Activated T-cell treated with anti-CD3 and anti-CD28 coated beads for 4 hours (primary cell): ENCODE measurements at places on chromosomes 16 and 17.

- DNase-seq: no peak
Measured at GRCh38 chr16:2991566-2992261, 11.5 kb upstream of the PKMYT1 start.

DNA sequence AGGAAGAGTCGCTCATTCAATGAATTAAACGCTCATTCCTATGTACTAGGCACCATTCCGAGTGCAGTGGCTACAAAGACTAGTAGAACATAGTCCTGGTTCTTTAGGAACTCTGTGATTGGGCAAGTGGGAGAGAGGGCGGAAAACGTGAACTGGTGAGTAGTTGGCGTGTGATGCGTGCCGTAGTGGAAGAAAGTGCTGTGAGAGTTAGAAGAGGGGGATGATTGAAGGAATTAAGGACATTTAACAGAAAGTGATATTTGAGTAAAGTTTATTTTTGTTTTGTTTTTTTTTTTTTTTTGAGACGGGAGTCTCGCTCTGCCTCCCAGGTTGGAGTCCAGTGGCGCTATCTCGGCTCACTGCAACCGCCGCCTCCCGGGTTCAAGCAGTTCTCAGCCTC, 7.9 kb upstream of the SLFN14 start:
- peak; percentile 33 for DNase-seq

GRCh38 chr16:87764600-87765472, 950 bp downstream of the KLHDC4 start:
- DNase-seq: no peak

GRCh38 chr16:56950455-56950854, 11.3 kb upstream of the CETP start:
- DNase-seq: no peak

- DNase-seq: no peak
Measured at GRCh38 chr17:75876938-75877751, 1.2 kb downstream of the TRIM47 start.

GRCh38 chr16:69301187-69301586, 10.0 kb upstream of the VPS4A start:
- DNase-seq: no peak

- DNase-seq: no peak
Measured at GRCh38 chr17:74779948-74780400, 3.8 kb upstream of the NAT9 start.

GRCh38 chr17:74603037-74603635, 11.1 kb upstream of the CD300LD start:
- no peak for DNase-seq

DNA sequence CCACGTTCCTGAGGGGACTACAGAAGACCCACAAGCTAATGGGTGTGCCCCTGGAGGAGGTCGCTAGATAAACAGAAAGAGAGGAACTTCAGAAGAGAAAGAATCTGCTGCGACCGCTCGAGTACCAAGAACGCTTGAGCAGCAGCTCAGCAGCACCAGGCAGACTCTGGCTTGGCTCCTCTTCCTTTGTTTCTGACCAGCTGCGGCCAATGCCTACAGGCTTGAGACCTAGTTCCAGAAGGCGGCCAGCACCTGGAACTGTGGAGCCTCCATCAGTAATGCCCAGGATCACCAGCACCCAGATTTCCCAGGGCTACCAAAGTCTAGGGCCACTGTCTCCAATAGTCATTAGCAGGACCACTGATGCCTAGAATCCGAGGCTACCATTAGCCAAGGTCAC, 26.0 kb upstream of the GOSR2 start:
- DNase-seq: no peak

DNA sequence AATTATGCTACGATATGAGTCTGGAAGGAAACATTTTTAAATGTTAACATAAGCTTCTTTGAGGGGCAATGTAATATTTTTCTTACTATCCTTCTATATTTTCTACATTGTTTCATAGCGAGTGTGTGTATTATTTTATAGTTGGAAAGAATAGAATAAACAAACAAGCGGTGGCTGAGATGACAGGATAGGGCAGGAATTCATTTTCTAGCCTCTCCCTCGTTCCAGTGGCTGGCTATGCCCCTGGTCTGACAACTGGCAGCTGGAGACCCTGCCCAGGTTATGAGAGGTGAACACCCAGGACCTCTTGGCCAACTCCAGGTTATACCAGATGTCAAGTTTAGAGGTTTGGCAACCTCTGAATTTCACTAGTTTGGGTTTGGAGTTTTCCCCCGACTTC, 14.5 kb upstream of the TNRC6C start:
- DNase-seq: no peak

- no peak for DNase-seq
Measured at GRCh38 chr16:21116148-21116693, 34.4 kb downstream of the DNAH3 start.

DNA sequence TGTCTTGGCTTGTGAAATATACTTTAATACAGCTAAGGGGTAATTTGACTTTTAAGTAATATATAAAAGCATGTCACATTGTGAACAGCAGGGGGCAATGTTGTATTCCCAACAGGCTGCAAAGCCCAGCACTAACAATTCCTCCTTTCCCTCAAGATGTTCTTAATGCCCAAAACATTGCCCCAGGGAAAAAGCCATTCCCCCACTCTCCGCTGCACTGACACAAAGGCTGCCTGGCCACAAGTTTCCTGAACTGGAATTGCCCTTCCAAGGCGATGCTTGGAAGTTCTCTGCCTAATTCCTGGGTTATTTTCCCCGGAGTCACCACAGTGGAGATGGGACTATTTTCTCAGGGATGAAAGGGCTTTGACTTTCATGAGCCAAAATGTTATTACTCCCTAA, 27.2 kb downstream of the CLEC16A start:
- peak; percentile 29 for DNase-seq

- DNase-seq: no peak
Measured at GRCh38 chr17:77229786-77230435, 89.1 kb downstream of the SEC14L1 start.

- no peak for DNase-seq
Measured at GRCh38 chr17:1951920-1952319, 73.2 kb downstream of the RTN4RL1 start.

- DNase-seq: no peak
Measured at GRCh38 chr17:31595076-31595475, 203.6 kb downstream of the RAB11FIP4 start.

- no peak for DNase-seq
Measured at GRCh38 chr16:65624666-65625065, 502.8 kb upstream of the CDH11 start.

DNA sequence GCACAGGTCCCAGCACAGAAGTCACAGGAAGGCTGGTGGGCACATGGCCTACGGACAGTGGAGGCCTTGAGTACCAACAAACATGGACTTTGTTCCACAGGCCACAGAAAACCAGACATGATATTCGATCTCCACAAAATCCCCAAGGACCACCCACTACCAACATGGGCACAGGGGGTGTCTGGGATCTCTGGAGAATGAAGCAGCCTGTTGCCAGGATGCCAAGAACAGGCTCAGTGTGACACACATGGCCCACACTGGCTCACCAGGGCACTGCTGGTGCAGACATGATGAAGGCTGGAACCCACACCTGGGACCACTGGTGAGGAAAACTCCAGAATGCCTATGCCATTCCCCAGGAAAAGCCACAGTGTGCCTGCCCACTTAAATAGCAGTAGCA, 120.2 kb downstream of the C16orf78 start:
- DNase-seq: no peak

GRCh38 chr17:17694169-17695081, 13.2 kb downstream of the RAI1 start:
- DNase-seq: peak; percentile 53

DNA sequence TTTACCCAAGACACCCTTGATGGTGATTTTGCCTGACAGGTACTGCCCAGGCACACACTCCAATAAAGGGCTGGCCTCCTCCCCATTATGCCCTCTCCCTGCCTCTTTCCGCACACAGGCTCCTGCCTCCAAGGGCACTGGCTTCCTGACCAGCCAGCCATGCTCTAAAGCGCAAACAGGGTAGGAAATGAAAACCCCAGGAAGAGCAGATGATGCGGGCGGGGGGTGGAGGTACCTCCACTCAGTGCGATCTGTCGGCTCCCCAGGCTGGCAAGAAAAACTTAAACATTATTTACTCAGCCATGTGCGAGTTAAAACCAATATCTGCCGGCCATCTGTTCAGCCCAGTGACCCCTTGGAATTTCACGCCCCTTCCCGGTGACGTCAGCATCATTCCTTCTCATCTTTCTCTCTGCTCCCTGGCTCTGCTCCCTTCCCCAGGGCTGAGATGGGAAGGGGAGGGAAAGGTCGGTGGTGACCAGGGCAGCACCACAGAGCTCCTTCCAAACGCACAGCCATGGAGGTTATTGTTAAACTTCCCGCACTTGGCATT, 262.5 kb downstream of the CBLN1 start:
- no peak for DNase-seq

DNA sequence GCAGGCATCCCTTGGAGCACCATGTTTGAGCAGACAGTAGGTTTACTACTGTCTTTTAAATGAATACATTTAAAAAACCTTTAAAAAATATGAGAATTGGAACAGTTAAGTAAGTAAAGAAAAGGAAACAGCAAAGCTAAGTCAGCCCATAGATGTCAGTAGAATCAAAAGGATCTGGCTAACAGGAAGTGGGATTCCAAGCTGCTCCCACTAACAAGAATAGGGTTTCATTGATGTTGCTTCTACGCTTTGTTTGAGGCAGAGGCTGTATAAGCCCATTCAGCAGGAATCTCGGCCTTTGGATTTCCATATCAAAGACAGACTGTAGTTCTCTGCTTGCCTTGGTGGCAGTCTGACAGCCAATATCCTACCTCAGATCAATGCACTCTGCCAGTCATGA, 122.9 kb upstream of the ELAC2 start:
- no peak for DNase-seq

DNA sequence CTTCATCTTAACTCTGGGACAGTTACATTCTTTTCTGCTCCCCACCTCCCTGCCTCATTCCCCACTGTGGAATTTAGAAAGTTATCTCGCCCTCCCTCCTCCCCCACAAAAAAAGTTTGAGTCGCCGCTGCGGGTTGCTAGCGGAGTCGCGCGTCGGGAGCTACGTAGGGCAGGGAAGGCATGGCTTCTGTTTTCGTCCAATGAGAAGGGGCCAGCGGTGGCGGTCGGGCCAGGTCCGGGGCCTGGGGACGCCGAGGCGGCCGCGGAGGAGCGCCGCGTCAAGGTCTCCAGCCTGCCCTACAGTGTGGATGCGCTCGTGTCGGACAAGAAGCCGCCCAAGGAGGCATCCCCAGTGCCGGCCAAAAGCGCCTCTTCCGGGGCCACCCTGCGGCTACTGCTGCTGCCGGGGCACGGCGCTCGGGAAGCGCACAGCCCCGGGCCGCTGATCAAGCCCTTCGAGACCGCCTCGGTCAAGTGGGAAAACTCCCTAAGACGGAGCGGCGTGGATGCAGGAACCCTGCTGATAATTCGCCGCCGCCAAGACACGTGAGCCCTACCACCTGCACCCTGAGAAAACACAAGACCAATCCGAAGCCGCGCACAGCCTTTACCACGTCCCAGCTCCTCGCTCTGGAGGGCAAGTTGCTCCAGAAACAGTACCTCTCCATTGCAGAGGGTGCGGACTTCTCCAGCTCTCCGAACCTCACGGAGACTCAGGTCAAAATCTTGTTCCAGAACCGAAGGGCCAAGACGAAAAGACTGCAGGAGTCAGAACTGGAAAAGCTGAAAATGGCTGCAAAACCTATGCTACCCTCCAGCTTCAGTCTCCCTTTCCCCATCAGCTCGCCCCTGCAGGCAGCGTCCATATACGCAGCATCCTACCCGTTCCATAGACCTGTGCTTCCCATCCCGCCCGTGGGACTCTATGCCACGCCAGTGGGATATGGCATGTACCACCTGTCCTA, 8.9 kb downstream of the OR4D1 start:
- peak; percentile 33 for DNase-seq
